SK-N-SH treated with all-trans-retinoic acid at 6 μM for 48 hours (cell line): ENCODE measurements at places on chromosomes 7 and 10.

GRCh38 chr7:137593115-137593711, 249.7 kb upstream of the PTN start:
- no peak for ATAC-seq

- ATAC-seq: no peak
Observed at GRCh38 chr7:157016024-157016351, 5.5 kb upstream of the MNX1 start.

DNA sequence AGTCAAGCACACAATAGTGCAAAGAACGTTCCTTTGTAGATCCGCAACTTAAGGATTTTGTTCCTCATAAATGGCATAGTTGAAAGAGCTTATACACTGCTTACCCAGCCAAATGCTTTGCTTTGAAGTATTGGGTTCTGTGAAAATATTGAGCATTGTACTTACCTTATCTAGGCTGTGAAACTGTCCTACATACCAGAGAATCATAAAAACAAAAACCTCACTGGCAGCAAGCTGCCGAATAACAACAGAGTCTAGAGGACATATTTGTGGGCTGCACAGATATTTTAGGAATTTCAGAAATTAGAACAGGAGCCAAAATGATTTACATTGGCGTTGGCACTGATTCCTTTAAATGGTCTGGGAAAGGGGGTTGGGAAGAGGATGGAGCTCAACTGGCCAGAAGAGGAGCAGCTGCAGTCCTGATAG, 174.8 kb downstream of the RTKN2 start:
- ATAC-seq: peak; percentile 83

DNA sequence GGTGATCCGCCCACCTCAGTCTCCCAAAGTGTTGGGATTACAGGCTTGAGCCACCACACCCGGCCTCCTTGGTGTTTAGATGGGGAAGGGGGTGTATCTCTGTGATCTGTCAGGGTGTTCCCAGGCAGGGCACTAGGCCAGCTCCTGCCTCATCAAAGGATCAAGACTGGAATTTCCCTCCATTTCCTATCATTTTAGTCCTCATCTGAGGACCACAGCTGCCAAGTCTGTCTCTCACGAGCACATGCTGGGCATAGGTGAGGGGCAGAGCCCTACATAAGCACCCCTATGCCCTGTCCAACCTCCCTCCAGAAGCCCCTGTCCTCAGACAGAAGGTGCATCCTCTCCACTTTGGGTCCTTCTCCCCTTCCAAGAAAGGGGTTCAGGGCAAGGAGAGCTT, 19.5 kb downstream of the TRIM56 start:
- ATAC-seq: no peak

GRCh38 chr10:123848564-123849457, 42.8 kb downstream of the CPXM2 start:
- no peak for ATAC-seq

DNA sequence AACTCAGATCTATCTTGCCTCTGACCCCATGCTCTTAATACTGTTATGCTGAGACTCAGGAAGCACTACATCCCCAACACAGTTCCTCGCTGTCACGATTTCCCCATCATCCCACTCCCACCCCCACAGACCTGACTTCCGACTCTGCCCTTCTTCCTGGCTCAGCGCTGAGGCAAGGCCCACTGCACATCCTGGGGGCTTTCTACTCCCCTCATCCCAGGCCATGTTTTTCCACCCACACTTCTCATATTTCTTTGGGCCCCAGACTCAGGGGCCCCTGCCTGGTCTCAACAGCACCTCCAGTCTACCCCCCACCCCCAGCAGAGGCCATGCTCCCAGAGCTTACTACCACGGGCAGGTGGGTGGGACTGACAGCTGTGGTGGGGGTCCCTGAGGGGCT, 7.7 kb upstream of the NDST2 start:
- ATAC-seq: no peak

DNA sequence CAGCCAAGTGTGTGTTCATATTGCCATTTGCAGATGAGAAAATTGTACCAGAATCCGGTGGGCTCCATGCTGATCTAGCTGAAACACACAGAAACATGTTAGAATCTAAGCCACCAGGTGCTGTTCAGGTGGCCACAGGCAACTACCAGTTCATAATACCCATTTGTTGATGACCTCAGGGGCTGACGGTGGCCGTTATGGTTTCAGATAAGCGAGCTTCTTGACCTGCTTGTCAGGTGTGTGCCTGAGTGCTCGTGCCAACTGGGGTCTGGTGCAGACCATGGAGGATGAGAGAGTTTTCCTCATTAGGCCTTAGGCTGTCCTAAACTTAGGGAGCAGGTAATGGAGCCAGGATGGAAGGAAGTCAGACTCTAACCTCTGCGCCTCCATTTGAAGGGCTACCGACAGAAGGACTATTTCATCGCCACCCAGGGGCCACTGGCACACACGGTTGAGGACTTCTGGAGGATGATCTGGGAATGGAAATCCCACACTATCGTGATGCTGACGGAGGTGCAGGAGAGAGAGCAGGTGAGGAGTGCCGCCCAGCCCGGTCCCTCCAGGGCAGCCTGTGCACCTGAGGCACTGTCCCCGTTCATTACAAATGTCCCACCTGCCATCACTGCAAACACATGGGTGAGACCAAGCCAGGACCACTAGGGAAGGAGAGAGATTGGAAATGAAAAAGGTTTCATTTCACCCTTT, 53.1 kb downstream of the MKI67 start:
- ATAC-seq: no peak

DNA sequence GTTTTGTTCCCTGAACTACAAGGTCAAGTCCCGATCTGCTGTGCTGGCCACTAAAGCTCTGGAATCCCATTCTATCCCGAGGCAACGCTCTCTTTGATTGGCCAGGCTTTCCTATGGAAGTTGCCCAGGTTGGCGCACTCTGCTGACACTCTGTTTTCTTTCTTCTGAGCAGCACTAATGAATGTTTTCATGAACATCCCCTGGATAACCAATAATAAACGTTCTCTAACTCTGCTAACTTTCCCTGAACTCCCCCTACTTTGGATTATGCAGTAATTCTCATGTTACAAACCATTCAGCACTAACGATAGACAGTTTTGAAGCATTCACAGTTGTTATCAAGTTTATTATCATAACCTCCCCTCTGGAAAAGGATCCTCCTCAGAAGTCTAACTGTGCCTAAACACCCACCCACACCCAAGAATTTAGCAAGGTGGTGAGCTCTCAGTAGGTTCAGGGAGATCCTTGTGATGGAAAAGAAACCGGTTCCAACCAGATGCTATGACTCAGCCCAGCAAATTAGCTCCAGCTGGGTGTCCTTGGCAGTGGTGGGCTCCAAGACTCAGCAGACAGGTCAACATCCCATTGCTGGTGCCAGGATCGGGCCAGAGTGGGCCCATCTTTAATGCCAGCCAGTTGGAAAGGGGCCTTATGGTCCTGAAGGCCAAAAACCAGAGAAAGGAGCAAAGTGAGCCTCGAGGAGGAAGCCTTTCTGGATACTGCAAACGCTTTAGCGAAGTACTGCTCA, 68.4 kb downstream of the CREB3L2 start:
- ATAC-seq: peak; percentile 73

- ATAC-seq: peak; percentile 87
Observed at GRCh38 chr10:114708717-114709335, 50.8 kb upstream of the ABLIM1 start.

DNA sequence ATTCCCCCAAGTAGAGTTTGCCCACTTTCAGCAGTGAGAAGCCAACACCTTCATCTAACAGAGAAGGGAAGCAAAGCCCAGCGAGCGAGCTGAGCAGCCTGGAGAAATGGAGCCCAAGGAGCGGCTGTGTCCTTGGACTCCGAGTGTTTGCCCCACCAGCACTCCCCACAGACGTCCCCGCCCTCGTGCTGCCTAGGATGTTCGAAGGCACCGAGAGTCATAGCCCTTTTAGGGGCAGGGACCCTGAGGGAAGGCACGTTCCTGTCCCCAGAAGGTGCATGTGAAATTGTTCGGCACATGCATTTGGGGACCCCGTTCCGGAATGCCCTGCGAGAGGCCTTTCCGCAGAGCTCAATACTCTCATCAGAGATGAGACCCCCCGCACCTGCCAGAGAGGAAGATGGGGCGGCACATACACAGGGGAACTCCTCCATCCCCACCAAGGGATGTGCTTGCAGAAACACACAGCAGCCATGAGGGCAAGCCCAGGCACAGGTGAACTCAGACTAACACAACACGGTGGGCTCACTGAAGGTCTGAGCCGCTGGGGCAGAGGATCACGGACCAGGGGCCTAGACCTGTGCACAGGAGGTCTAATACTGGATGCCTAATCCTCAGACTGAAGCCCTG, 131.0 kb downstream of the DLG5 start:
- ATAC-seq: no peak

- ATAC-seq: peak; percentile 70
Observed at GRCh38 chr10:76352300-76352699, 920.9 kb downstream of the LRMDA start.

- peak; percentile 61 for ATAC-seq
Observed at GRCh38 chr10:65396997-65397396, 1528.8 kb upstream of the LRRTM3 start.

- no peak; the same call in 2 of the 3 replicates for ATAC-seq
Observed at GRCh38 chr7:74455291-74455804, 1.6 kb downstream of the GTF2IRD1 start.

GRCh38 chr10:21162948-21163347, 265.8 kb upstream of the NEBL start:
- no peak for ATAC-seq

DNA sequence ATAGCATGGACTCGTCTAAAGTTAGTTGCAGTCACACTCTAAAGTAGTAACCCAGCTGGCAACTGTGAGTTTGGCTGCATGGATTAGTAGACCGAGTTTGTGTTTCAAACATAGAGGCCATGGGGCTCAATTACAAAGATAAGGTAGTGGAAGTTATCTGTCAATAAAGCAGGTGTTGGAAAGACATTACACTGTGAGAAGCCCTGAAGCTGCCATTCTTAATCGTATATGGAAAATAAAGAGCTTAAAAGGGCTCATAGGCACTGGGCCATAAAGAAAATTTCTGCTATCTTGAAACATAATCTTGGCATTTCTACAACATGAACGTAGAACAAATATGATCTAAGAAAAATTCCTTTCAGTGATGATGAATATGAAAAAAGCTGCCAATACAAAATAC, 837.7 kb downstream of the REEP3 start:
- no peak for ATAC-seq

- no peak for ATAC-seq
Observed at GRCh38 chr7:505171-505570, 14.5 kb downstream of the PDGFA start.

- ATAC-seq: no peak
Observed at GRCh38 chr10:91367127-91367531, 43.0 kb upstream of the HECTD2 start.

DNA sequence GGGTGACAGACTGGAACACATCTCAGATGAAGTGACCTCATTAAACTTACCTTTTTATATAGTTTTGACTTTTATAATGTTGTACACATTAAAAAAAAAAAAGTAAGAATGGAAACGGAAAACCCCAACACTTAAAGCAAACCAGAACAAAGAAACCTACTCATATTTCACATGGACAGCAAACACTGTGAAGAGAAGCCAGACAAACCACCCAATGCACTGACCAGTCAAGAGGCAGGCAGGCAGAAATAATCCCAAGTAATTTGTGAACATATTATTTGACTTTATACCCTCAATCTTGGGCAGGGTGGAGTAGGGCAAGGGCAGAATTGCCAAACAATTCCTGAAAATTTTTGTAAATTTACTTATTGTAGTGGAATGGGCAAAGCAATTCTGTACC, 39.8 kb downstream of the WAPL start:
- no peak for ATAC-seq

- no peak for ATAC-seq
Observed at GRCh38 chr7:95469848-95470247, 15.9 kb upstream of the ASB4 start.

GRCh38 chr10:70901276-70901878, 13.0 kb upstream of the PCBD1 start:
- no peak for ATAC-seq

DNA sequence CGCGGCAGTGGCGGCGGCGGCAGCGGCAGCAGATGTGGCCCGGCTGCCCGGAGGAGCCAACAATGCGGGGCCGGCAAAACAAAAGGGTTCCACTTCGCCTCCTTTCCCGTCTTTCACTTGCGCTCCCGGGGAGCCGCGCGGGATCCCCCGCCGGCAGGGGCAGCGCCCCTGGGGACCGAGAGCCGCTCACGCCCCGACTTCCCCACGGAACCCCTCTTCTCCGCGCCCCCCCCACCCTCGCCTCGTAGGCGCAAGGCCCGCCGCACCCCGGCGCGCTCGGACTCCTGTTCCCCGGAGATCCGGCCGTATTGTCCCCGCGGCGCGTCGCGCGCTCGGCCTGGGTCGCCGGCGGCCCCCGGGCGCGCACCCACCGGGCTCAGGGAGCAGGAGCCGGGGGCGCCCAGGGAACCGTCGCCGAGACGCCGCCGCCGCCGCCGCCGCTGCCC, 854 bp downstream of the CTBP2 start:
- no peak for ATAC-seq

- peak; percentile 5 for ATAC-seq
Observed at GRCh38 chr10:73999703-74000102, 1.8 kb downstream of the VCL start.

DNA sequence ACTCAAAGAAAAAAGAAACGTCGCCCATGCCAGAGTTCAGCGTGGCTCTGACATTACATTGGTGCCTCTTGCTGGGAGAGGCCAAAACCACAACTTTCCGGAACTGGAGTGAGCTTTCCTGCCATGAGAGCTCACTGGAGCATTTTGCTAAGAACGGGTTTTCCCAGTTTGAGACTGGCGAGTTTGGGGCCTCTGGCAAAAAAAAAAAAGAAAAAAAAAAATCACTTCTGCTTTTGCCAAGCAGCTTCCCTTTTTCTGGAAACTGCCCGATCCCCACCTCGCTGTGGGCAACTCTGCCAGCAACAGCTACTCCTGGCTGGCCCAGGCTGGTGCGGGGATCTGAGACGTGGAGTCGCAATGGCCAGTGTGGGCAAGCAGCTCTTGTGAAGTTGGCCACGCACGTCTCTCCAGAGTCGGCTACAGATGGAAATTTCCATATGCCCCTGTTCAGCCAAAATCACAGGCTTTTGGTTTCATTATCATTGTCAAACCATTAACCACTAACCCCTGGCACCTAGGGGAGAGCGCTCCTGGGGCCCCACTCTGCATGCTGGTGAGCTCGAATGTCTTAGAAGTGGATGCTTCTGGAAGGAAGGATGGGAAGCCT, 25.7 kb downstream of the PRKAG2 start:
- ATAC-seq: no peak

DNA sequence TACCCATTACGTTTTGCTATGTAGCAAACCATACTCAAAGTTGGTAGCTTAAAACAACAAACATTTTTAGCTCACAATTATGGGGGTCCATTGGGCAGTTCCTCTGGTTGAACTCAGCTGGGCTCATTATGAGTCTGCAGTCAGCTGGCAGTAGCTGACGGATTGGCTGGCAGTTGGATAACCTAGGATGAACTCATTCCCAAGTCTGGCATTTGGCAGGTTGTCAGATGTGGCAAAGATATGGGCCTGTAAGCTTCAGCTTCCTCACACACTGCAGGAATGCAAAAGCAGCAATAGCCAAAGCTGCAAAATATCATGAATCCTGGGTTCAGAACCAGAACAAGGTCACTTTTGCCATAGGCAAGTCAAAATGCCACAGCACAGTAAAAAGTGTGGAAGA, 412.2 kb upstream of the SORCS1 start:
- peak; percentile 80 for ATAC-seq

GRCh38 chr7:50352282-50352681, 47.8 kb downstream of the IKZF1 start:
- no peak for ATAC-seq

- no peak for ATAC-seq
Observed at GRCh38 chr7:119936836-119937235, 336.1 kb upstream of the KCND2 start.
